ENCODE measurements at places on chromosomes 5 and 9.

GRCh38 chr5:124790301-124790894 lies 44.0 kb upstream of the ZNF608 start:
- no peak for DNase-seq

DNA sequence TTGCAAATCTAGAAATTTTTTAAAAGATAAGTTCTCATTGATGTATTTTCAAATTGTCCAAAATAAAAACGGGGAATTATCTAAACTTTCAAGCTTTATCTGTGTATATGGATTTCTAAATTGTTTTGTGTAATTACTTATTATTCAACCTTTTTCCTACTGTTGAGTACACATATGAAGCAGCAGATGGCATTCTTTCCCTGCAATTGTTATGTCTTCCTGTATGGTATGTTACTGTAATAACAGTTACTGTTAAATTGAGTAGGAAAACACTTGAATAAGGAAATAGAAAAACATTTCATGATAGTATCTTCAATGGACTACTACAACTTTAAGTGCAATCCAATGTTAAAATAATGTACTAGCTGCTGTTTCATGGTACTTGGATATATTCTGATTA lies 124.8 kb downstream of the RANBP17 start:
- no peak for DNase-seq

GRCh38 chr9:37522971-37523370 lies 37.2 kb downstream of the POLR1E start:
- no peak for DNase-seq

DNA sequence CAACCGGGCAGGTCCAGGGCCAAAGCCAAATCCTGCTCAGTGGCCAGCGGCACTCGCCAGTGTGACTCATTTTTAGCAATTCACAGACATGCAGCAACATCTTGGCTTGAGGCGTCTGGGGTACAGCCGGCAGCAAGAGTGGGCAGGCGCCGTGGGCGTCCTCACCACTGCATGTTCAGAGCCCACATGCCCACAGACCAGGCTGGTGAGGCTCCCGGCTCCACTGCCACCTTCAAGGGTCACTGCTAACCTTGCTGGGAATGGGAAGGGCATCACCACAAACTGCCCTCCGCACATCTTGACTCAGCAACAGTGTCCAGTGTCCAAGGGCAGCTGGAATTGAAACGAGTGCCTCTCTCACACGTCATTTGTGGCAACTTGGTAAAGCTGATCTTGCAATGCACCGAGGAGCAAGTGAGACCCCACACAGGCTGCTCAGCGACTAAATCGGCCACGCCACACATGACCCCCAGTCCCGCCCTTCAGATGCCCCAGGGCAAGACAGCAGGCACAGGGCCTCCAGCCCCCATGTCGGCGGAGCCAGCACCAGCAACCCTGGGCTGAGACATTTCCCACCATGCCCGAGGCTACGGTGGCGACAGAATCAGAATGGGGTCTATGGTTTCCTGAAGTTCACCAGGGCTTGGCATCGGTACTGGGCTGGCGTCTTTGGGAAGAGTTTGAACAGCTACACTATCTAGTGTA lies 140.3 kb downstream of the ROR2 start:
- no peak for DNase-seq

GRCh38 chr5:14628346-14628745 lies 36.2 kb upstream of the OTULIN start:
- DNase-seq: peak; percentile 20

DNA sequence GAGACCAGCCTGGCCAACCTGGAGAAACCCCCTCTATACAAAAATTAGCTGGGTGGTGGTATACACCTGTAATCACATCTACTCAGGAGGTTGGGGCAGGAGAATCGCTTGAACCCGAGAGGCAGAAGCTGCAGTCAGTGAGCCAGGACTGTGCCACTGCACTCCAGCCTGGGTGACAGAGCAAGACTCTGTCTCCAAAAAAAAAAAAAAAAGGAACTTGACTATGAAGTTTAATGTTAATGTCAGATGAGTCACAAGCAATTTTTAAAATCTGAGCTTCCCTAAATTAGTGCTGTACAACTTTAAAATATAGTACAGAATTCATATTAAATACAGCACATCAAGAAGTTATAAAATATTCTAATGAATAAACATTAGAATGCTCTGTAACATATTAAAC lies 1.5 kb downstream of the MEIKIN start:
- no peak for DNase-seq

Data from foreskin melanocyte (primary cell).